T-cell (primary cell): ENCODE measurements at places on chromosomes 2 and 18. TPM values are rescaled to one million over a fixed set of nuclear protein-coding genes. Genes with fewer than 3 reads are reported as not detected.

PER2 gene
- total RNA-seq, result 13.0 TPM

PIEZO2 gene
- total RNA-seq, result 0.90 TPM

PSMA8 gene
- 0.35 TPM for total RNA-seq

RFX8 gene
- total RNA-seq, result 0.23 TPM

CYP26B1 gene
- 0.06 TPM for total RNA-seq

PLEKHM3 gene
- total RNA-seq, result 13.7 TPM

STAT4 gene
- total RNA-seq, result 91.7 TPM

SPC25 gene
- total RNA-seq, result not detected

RAPGEF4 gene
- 0.26 TPM for total RNA-seq

MDH1B gene
- total RNA-seq, result 0.41 TPM

ST6GAL2 gene
- not detected for total RNA-seq

FNDC4 gene
- total RNA-seq, result 0.98 TPM

BMP10 gene
- not detected for total RNA-seq

CCDC141 gene
- total RNA-seq, result 16.8 TPM

FIGN gene
- total RNA-seq, result not detected
